ENCODE measurements at places on chromosomes 1 and 21.

DNA sequence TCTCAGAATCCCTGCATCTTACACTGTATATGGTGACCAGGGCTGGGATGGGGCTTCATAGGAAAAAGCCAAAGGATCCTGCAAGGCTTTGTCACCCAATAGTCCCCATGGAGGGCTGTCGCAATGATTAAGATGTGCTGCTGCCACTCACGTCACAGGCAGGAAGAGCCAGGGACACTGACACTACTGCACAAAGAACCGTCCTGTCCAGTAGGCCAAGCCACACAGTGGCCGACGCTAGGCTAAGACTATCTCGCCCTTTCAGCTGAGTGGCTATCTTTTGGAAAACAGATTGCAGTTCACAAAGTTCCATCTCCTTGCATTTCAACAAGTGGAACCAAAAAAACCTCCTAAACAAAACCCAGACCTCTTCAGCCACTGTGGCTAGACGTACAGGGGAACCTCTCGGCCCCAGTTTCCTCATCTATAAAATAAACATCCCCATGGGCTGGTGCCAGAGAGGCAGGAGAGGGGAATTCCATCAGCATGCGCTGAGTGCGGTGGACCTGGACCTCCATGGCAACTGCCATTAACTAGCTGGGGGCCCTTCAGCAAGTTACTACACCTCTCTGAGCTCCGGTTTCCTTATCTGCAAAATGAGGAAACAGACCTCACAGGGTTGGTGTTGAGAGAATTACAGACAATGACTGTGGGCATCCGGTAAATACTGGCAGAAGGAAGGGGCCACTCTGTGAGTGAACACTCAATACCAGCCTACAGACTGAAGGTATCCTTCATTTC is 8.7 kb downstream of the CAPZB start:
- DNase-seq: no peak

DNA sequence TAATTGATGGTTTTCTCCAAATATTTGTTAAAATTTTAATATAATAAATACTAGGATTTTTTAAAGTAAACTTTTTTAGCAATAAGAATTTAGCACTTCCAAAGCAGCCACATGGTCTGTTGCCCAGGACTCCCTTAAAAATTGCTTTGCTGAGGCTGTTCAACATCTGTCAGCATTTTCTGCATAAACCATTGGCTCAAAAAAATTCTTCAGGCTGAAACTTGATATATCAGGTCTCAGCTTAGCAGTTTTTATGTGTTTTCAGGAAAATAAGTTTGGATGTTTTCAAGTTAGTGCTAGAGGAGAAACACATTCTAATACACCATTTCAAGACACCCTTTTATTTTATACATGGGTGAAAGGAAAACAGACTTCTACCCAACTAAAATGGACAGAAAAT is 69.1 kb upstream of the C1orf105 start:
- DNase-seq: no peak

DNA sequence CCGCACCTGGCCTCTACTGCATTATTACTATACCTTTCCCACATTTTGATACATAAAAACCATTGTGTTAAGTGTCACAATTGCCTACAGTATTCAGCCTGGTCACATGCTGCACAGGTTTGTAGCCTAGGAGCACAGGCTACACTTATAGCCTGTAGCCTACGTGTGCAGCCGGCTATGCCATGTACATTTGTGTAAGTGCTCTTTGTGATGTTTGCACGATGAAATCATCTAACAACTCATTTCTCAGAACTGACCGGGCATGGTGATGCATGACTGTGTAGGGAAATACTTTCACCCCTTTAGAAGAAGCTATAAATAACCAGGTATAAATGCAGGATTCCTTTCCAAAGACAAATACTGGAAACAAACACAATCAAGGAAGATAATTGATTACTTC is 12.1 kb downstream of the ERG start:
- DNase-seq: no peak

GRCh38 chr1:36843906-36844610 is 190.3 kb downstream of the GRIK3 start:
- no peak for DNase-seq

DNA sequence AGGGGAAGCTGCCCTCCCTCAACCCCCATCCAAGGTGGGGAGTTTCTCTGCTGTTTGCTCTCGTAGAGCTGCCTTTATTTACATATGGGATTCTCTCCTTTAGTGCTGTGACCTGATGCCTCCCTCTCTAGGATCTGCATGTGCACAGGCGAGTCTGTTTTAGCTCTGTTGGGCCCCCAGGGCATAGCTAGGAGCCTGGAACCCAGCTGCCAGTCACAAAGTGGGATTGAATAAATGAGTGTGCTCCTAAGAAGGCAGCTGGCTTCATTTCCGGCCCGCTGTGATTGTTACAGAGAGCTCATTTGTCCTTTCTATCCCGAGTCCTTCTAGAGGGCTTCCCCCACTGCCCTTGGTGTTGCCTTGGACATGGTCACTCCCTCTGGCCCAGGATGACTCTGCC is 176.6 kb downstream of the GRIK3 start:
- DNase-seq: no peak

GRCh38 chr21:41843584-41843983 is 35.6 kb downstream of the PRDM15 start:
- DNase-seq: no peak

GRCh38 chr1:153793973-153794615 is 18.9 kb downstream of the SLC27A3 start:
- DNase-seq: no peak

- no peak for DNase-seq
These were observed 7.7 kb downstream of the S100PBP start for GRCh38 chr1:32825181-32825580.

DNA sequence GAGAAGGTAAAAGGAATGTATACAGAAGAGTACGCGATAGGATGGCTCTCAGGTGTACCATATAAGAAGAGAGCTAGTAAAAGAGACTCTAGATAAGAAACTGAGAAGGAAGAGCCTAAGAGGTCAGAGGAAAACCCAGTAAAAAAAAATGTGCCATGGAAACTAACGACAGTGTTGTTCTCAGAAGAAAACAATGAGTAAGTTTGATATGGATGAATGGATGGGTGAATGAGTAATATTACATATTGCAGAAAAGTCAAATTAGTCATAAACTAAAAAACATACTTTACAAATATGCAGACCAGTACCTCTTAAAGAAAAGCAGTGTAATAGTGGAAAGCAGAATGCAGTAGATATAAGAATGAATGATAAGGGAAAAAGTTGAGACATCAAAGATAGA is 316.2 kb downstream of the HMCN1 start:
- no peak for DNase-seq
